ENCODE measurements at places on chromosomes 3 and 15.

- DNase-seq: no peak
Measured at GRCh38 chr15:34338347-34338746, 766 bp upstream of the SLC12A6 start.

GRCh38 chr3:37861620-37862041 lies at the start of gene CTDSPL:
CTDSPL (plus strand) TSS chr3:37861880; CDS start chr3:37862200, 320 bp downstream.
- no peak for DNase-seq

DNA sequence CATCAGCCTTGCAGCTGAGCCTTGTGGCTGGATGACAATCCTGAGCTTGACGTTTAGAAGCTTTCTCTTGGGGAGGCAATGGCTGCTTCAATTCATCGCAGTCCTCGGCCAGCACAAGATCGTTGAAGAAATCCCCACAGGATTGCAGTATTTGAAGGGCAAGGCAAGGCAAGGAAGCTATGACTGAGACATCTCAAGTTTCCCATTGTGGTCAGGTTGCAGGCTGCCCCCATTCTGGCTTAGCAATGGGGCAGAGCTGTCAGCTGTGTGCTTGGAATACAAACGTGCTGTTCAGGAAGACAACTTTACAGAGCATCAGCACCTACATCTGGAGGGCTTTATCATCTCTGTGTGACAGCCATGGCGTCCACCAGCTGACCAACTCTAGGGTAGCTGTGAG lies 275.9 kb upstream of the TBL1XR1 start:
- no peak for DNase-seq

DNA sequence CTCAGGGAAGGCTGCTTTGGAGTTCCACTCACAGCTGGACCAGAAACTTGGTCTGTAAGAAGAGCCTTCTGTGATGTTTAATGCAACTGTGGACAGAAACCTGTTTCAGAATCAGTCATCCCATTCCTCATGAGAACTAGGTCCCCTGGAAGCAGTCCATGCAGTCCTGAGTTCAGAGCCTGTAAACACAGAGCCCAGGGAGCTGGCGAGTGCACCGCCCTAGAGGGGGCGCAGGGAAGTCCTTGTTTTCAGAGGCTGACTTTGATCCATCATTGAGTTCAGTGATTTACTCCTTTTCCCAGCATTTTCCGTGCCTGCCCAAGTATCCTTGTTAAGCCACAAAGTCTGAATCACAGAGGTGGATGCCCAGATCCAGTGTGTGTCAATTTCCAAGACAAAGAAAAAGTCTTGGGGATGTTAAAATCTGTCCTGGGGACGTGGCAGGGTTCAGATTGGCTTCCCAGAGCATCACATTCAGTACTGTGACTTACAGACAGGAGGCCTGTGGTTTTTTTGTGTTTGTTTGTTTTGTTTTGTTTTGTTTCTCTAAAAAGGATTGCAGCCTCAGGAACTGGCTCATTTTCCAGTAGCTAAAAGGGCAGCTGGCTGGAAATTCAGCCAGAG lies 9.8 kb upstream of the TXNRD3 start:
- no peak for DNase-seq

- no peak for DNase-seq
Measured at GRCh38 chr15:90087454-90088154, 14.7 kb downstream of the IDH2 start.

GRCh38 chr15:65494076-65494475 lies 23.4 kb downstream of the DPP8 start:
- DNase-seq: no peak

DNA sequence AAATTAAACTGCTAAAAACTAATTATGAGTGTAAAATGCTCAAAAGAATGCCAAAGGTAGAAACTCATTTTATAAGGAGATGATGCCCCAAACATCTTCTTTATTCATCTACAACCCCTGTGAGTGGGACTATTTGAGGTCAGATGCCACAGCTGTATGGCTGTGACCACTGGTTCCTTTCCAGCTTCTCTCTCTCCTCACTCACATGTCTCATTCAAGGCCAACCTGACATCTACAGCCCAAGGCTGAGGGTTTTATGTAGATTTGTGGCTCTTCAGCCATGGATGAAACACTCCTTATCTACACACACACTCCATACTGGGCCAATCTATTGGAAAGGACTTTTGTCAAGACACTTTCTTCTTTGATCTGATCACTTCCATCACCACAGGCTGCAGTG lies 231.3 kb downstream of the KCNMB2 start:
- no peak for DNase-seq

DNA sequence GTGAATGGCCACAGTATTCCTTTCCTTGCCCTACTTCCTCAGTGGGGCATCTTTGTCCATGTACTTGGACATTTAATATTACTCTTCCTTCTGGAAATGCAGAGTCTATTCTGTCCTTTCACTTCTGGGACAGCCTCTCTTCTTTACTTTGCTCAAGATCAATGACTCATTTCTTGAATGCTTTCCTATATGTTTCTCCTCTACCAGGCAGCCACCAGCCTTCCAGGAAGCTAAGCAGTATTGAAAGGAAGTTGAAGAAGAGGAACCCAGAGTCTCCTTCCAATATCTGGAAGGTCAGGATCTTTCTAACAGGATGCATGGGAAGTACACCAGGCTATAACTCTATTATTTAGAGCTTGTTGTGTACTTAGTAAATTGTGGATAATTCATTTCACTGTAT lies 182.8 kb downstream of the CD47 start:
- no peak for DNase-seq

DNA sequence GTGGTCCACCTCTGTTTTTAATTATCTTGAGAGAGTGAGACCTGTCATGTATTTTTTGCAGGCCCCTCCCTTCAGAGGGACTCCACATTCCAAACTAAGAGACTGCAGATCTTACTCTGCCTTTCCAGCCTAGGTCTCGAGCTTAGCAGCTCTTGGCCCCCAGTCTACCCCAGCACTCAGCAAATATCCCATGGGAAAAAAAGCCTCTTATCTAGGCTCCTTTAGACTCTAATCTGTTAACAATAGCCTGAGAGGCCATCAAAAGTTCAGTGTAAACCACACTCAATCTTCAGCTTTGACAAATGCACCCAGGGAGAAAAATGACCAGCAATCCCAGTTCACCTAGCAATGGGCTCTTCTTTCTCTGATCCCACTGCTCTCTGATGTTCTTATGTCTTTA lies 8.6 kb upstream of the BLM start:
- DNase-seq: no peak

GRCh38 chr15:70210528-70210927 lies 112.8 kb upstream of the TLE3 start:
- no peak for DNase-seq

DNA sequence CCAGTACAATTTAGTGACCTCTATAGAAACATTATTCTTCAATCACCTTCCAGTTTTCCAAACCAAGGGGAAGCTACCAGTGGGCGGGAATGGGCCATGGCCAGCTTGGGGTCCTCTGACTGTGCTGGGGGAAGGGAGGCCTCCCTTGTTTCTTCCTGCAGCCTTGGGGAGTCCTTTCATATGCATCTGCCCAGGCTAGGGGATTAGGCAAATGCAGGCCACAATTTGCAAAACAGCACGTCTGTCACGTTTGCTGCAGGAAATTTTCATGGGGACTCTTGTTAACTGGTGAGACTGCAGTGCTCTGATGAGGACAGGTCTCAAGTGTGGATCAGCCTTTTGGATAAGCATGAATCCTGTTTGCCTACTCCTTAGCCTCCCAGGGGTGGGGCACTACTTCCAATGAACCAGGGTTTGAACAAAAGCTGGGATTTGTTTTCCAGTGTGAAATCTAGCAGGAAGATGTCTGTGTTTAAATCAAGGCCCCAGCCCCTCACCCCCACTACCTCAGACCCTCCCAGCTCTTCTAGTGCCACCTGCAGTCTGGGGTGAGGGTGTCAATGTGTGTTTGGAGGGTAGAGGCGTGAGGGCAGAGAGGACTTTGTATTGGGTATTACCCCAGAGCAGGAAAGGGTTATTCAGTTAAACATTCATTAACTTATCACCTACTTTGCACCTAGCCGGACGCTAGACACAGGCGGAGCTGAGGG lies 219.9 kb downstream of the OPA1 start:
- DNase-seq: no peak

DNA sequence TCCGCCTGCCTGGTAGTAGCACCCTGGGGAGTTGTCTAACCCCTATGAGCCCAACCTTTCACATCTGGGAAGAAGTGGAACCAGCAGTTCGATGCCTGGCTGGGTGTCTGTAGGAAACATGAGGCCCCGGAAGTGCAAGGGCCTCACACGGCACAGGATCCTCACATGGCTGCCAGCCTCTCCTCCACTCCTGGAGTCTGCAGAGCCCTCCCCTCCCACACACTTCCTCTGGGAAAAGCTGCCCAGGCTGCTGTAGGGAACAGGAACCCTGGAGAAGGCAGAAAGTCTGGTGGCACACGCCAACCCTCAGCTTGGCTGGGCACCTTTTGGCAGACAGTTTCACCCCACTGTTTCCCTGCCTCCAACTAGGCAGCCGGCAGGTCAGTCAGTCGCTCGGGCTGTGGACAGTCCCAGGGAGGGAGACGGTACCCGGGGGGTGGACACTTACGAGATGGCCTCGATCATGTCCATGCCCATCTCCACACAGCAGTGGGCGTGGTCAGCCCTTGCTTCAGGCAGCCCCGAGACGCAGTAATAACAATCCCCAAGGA lies 118.4 kb downstream of the ADCY5 start:
- no peak for DNase-seq

GRCh38 chr15:89307791-89308190 lies 26.8 kb downstream of the POLG start:
- DNase-seq: no peak

GRCh38 chr3:69856965-69857705 lies 117.9 kb downstream of the MITF start:
- DNase-seq: no peak

GRCh38 chr15:85558848-85559247 lies 178.4 kb downstream of the AKAP13 start:
- no peak for DNase-seq

DNA sequence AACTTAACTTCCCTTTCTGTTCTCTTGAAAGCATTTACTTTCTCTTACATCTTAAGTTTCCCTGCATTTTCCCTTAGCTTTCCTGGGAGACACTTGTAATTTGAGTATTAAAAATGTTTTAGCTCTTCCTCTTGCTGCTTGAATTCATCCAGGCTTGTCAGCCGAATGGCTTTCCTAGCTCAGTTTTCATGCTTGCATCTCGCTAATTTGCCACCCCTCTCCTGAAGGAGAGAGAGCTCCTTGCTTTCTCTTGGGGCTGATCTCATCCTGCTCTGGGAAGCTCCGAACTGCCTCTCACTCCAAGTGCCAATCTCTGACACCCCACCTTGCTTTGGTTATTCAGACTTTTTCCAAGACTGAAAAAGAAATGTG lies 374.6 kb upstream of the TBL1XR1 start:
- DNase-seq: no peak

GRCh38 chr3:27939521-27939920 lies 217.4 kb upstream of the EOMES start:
- no peak for DNase-seq

- DNase-seq: no peak
Measured at GRCh38 chr3:188476935-188477334, 323.0 kb downstream of the LPP start.

DNA sequence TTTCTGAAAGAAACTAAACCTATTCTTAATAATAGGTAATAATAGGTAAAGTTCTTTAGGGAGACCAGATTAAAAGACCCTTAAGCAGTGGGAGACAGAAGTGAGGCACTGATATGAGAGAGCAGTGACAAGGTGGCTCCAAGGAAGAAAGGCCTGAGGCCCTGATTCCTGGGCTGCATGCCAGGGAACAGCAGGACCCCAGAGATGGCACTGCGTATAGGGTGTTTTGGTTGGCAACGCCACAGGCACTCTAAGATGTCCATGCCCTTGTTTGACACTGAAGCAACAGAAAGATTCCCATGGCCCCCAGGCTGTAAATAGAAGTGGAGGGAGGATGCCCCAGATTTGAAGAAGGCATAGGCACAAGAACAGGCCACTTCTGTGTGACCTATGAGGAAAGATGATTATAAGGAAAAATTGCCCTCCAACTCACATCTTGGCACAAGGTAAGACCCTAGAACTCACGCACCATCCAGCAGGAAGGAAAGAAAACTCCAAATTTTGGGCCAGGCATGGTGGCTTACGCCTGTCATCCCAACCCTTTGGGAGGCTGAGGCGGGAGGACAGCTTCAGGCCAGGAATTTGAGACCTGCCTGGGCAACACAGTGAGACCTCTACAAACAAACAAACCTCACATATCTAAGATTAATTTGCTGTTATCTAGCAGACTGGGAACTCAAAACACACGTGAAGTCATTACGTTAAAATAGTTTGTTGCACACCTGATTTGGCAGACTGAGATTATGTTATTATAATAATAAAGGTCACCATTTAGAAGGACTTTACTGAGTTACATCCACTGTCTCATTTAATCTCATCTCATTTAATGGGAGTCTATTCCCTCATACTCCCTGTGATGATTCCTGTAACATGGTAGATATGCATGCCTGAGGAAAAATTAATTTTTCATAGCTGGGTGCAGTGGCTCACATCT lies 10.5 kb upstream of the BLM start:
- DNase-seq: no peak

GRCh38 chr3:103218793-103219192 lies 784.0 kb downstream of the ZPLD1 start:
- no peak for DNase-seq

DNA sequence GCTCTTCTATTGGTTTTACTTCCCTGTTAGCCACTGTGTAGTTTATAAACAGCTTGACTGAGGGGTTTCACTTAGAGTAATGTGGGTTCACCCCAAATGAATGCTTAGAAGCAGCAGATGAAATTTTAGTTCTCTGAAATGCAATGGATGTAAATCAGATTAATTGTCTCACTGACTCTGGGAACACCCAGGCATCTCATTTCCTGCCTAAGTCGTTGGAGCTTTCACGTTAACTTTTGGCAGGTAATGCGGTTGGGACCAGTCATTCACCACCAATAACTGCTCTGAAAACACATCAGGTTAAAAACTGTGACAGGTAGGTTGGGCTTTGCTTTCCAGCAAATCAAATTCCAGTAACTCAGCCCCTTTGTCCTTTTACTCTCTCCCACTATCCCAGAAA lies 775.4 kb downstream of the NTRK3 start:
- DNase-seq: no peak

DNA sequence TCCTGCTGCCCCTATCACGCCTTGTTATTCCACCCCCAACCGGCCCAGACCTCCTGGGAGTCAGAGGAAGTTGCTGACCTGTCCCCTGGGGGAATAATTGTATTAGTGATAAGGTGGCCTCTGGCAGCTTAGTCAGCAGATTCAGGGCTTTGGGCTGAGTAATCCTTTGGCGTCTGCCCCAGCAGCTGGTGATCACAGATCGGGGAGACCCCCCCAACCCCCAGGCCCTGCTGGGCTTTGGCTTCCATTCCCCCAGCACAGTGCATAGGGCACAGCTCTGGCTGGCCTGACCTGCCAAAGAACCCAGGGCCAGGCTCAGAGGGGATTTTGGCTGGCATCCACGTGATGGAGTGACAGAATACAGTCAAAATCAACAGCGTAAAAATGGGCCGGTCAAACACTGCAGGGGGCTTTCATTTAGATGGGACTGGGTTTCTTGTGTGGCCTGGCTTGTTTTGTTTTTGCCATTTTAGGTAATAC lies 3.9 kb upstream of the NR2E3 start:
- DNase-seq: no peak

DNA sequence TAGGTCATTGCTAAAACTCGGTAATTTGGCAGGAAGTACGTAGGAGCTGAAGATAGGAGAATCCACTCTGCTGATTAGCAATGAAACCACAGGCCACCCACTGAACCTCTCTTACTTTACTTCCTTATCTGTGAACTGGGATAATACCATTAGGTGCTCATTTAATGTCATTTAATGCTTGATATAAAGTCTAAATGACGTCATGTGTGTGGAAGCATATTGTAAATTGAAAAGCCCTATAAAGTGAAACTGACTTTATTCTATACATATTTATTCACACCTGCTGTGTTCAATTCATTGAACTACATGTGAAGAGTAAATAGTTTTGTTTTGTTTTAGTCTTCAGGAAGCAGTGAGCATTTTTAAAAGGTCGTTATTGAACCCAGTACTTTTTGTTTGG lies 137.5 kb downstream of the CNTN4 start:
- DNase-seq: no peak
